ENCODE measurements at places on chromosomes 5 and 9. TPM values are rescaled to one million over a fixed set of nuclear protein-coding genes. Genes with fewer than 3 reads are reported as not detected.

DNA sequence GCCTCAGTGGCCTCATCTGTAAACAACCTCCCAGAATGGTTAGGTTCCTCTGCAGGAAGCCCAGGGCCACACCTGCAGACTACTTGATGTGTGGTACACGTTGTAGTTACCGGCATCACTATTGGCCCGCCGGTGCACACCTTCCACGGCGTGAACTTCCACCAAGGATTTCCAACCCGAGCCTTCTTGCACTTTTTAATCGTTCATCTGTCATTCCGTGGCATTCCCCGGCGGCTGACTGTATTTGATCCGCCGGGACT, 5.3 kb upstream of the TRIM41 start:
- peak; percentile 31 for DNase-seq

GRCh38 chr5:14659821-14660607, 4.5 kb upstream of the OTULIN start:
- no peak for DNase-seq

- no peak for DNase-seq
Measured at GRCh38 chr9:111803924-111804323, 9.2 kb upstream of the SHOC1 start.

- no peak for DNase-seq
Measured at GRCh38 chr5:128596071-128596470, 58.0 kb upstream of the FBN2 start.

- no peak for DNase-seq
Measured at GRCh38 chr5:180283026-180283615, 8.8 kb downstream of the MAPK9 start.

- DNase-seq, result no peak
Measured at GRCh38 chr9:92518199-92518598, 17.6 kb downstream of the ECM2 start.

- DNase-seq, result no peak
Measured at GRCh38 chr5:88707216-88707965, 175.6 kb downstream of the MEF2C start.

DNA sequence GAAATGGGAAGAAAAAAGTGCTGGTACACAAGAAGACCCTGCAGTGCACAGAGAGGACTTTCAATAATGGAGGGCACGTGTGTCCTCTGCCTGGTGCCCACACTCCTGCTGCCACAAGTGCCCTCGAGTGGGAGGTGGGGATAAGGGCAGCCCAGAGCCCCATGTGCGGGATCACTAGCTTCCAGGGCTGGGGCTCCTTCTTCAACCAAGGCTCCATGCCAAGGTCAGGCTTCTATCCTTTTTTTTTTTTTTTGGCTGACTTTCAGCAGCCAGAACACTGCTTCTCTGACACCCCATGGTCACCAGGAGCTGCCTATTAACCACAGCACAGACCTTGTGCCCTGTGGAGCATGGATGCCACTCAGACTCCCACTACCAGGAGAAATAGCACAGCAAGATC, 7.5 kb downstream of the ACSL6 start:
- DNase-seq, result no peak

- no peak for DNase-seq
Measured at GRCh38 chr9:4814913-4815312, 22.2 kb downstream of the RCL1 start.

GRCh38 chr9:130211548-130212226, 39.5 kb downstream of the NCS1 start:
- DNase-seq, result no peak

- no peak for DNase-seq
Measured at GRCh38 chr5:54083851-54084250, 226.5 kb downstream of the ARL15 start.

DNA sequence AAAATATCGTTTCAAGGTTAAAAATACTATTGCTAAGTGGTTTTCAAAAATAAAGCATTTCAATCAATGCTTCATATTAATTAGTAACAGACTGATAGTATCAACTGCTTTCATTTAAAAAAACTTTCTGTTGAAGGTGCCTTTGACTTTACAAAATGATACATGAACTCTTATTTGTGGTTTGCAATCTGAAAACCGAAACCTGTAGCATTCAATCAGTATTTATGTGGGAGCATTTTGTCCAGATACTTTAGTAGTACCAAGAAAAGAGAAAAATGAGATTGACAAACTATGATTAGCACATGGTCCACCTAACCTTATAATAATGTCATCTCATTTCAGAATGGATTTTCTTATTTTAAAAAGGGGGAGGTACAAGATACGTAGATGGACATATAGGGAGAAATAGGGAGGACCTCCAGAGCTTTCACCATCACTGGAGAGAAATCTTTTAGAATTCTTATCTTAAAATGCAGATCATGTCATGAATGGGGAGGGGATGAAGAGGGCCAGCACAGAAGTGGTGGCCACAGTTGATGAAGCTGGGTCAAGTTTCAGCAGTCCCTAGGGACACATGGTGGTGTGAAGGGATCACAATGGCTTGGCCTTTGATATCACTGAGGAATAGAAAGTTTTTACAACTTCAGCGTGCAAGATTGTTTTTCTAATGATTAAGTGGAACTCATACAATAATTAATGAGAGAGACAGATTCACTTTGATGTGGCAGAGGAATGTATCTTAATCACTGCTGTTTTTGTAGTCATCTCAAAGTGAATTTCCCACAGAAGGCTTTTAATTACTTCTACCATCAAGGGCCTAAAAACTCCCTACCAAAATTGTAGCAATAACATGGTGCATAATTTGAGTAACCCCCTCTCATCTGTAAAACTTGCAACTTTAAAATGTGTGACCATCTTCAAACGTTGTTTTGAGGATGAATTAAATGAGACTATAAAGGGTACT, 322.3 kb upstream of the EDIL3 start:
- DNase-seq, result no peak

DNA sequence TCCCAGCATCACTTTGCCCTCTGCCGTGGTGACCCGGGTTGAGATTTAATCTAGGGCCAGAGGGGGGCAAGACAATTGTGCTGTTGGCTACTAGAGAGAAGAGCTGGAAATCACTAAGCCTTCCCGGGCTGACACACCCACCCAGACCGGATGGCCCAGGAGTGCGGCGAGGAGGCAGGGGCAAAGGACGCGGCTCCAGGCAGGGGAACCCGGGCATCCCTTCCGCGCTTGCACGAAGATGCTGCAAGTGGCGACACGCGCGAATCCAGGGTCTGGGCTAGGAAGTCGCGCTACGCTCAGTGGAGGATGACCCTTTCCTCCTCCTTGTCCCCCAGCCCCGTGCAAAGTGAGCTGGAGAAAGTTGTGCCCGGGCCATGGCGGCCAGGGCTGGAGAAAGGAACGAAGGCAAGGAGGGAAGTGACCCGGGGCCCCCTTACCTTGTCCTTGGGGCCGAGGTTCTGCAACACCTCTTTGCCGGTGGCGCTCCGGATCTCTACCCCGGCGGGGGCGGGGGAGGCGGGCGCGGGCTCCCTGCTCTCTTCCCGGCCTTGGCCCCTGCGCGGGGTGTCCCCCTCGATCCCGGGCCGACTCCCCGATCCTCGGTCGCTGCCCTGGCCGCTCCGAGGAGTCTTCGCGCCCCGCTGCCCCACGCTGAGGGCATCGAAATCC, 693 bp downstream of the DPYSL3 start:
- no peak for DNase-seq

DNA sequence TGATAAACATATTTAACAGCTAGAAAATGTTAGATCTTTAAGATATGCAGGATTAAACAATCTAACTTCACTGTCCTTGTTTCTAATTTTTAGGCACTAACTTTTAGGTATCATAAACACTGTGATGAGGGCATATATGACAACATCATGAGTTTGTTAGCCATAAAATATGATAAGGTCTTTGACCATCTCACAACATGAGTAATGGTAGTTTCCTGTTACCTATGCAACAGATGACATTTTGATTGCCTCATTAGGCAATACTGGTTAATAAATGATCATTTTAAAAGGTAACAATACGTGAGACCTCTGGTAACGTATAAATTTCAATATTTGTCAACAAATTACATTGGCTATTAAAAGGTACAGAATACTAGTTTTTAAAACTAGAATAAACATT, 613.5 kb downstream of the PDE4D start:
- DNase-seq, result no peak

GRCh38 chr5:81021951-81022687, 62.0 kb downstream of the RASGRF2 start:
- no peak for DNase-seq

DNA sequence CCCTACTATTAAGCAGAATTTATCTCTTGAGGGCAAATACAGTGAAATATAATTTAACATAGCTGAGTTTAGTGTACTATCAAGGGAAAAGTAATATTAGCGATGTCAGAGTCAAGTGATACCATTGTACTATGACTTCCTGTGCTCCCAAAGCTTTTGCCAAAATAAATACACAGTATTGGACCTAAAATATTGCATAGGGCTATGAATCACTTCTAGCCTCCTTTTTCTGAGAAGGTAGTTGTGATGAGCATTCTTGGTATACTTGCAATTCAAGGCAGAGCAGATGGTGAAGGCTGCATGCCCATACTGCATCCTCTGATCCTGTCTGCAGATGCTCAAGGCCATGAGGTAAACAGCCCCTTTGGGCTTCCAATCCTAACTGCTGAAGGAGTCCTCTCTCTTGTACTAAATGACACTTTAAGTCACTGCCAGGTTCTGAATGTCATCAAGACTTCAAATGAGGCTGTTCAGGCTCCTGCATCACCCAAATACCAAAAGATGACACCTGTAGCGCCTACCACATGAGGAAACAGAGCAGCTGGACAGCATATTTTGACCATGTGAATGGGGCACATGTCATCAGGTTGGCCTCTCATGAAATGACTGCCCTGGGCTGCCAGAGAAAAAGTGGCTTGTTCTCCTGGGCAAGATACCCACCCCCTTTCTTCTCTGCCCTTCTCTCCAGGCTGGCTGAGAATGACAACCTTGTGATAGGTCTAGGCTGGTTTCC, 29.7 kb upstream of the PPP2CA start:
- no peak for DNase-seq

DNA sequence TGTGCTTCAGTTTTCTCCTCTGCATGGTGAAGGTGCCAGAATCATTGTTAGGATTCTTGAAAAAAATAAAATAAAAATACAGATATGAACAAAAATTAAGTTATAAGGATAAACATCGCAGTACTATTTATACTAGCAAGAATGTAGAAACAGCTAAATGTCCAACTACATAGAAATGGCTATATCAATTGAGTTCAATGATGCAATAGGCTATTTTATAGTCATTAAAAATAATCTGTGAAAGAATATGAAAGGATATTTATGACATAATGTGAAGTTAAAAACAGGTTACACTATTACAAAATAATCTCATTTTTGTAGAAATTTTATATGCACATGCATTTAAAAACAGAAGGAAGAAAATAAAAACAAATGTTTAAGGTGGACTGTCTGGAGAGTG, 198.7 kb upstream of the TRIM32 start:
- no peak for DNase-seq

GRCh38 chr9:32395510-32396216, 11.2 kb downstream of the ACO1 start:
- DNase-seq, result no peak

DNA sequence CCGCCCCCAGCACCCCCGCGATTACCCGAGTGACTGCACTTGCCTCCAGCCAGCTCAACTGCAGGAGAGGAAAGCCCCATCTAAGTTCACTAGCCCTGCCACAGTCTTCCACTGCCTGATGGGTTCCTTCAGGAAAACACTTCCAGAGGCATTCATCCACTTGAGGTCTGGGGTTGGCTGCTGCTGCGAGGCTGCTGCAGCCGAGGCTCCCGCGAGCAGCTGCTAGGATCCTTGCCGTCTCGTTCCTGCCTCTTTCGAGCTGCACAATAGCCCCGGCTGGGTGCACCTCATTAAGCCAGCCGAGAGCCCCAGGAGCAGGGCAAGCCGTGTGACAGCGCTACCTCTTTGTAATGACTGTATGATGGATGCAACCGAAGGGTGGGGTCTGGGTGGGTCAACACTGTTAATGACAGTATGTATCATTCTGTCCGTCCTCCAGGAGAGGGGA, 24.2 kb upstream of the ELAVL2 start:
- no peak for DNase-seq

- DNase-seq, result no peak
Measured at GRCh38 chr9:11471321-11471720, 858.5 kb upstream of the PTPRD start.

GRCh38 chr5:76225336-76225735, 142.2 kb downstream of the SV2C start:
- no peak for DNase-seq

DNA sequence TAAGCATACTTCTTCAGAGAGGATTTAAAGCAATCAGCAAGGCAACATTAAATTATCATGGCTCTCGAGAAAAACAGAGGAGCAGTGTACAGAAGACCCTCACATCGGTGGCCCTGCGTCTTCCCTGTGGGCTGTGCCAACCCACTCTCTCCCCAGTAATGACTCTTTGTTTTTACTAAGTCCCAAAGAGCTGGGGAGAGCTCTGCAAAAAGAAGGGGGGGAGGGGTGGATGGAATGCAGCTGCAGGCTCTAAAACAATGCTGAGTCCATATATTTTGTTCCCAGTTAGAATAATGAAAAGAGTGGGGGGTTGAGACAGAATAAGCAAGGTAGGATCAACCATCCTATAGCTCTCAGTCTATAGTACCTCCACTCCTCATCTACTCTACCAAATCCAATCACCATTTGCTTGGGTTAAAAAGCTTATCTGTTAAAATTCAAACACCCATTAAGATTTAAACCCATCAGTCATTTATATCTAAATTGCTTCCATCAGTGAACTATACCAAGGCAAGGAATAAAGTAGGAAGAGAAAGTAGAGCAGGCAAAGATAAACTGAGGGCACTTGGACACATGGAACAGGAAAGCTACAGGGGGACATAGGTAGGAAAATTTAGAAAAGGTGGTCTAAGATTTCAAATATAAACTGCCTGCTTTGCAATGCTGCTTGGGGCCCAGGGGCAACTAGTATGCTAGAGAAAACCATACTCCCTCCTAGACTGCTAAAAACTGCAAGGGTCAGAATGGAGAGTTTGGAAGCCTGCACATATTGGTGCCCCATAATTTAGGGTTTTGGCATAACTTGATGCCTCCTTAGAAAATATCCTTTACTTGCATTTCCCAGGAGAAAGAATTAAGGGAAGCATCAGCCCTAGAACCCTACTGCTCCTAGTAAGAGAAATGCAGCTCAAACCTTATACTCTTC, 20.6 kb downstream of the ELL2 start:
- no peak for DNase-seq

DNA sequence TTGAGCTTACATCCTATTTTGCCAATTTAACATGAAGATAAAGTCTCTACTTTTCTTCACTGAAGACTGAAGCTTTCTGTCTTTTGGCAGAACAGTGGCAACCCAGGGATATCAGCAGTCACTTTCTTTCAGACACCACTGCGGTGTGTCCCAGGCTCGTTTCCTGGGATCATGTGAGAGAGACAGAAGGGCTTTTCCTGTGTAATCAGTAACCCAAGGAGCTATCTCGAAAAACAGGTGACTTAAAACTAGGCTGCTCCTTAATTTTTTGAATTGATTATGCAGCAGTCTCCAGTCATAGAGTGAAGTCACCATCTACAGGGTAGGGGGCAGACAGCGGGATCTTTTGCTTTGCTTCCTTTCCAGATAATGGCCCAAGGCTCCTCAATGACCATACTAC, 68.5 kb downstream of the ZNF462 start:
- no peak for DNase-seq

The FREM1 gene
- not detected for total RNA-seq

The MGAT1 gene
- 195 TPM for total RNA-seq

The SLC34A3 gene
- total RNA-seq, result not detected

The DDX4 gene
- not detected for total RNA-seq

The ATP6V1G1 gene
- 170 TPM for total RNA-seq

The GGTA1 gene
- not detected for total RNA-seq

The CD74 gene
- 293 TPM for total RNA-seq

The RGMB gene
- total RNA-seq, result 25.0 TPM

The GMCL2 gene
- total RNA-seq, result 0.14 TPM

The ARSI gene
- total RNA-seq, result not detected

The GNA14 gene
- total RNA-seq, result not detected

The EQTN gene
- not detected for total RNA-seq

The TAS2R1 gene
- total RNA-seq, result not detected

The FAM78A gene
- 79.6 TPM for total RNA-seq
